HuH-7.5 (cell line): ENCODE measurements at places on chromosomes 2 and 18.

GRCh38 chr2:25197336-25198208, 29.2 kb upstream of the POMC start:
- no peak for DNase-seq

- DNase-seq, result no peak
Measured at GRCh38 chr2:219987830-219988229, 360.4 kb downstream of the SLC4A3 start.

DNA sequence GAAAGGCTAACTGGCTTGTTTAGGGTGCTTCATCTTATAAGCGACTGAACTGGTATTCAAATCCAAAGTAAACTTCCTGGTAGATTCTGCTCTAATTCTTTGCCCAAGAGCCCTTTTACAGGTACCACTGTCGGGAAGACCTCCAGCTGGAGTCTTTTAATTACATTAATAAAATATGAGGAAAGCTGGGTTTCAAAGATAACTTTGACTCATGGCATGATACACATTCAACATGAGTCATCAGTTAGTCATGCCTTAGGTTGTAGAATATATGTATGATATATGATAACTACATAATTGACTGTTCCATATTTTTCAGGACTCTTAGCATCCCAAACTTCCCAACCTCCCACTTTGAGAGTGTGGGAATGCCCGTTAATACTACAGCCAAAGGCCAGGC, 32.3 kb downstream of the ZCCHC2 start:
- no peak for DNase-seq

DNA sequence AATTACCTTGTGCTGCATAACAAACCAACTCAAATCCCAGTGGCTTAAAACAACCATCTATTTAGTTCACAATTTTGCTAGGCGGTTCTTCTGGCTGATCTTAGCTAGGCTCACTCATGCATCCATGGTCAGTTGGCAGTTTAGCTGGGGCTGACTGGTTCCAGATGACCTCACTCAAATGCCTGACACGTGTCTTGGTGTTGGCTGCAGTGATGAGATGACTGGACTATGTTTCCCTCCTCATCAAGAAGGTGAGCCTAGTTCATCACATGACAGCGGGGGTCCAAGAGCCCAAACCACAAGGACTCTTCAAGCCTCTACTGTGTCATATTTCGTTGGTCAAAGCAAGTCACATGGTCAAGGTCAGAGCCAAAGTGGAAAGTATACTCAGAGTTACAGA, 42.7 kb upstream of the ACTR3 start:
- no peak for DNase-seq
